ENCODE measurements at places on chromosomes 6 and 20. TPM values are rescaled to one million over a fixed set of nuclear protein-coding genes. Genes with fewer than 3 reads are reported as not detected.
A peak's percentile ranks its signal among the peaks of the same experiment; 100 is the strongest.

- H3K27me3 ChIP-seq: no peaks in the 10 kb centered on the region
- peaks cover 12% of the 10 kb centered on the region for H3K4me1 ChIP-seq
- H3K4me3 ChIP-seq: no peak overlapping the region
- H3K27ac ChIP-seq: no peak overlapping the region
Observed at GRCh38 chr20:3047486-3048419, 1.9 kb downstream of the MRPS26 start.

- H3K27ac ChIP-seq: no peak overlapping the region
- peak overlapping the region; percentile 75 for H3K4me3 ChIP-seq
- no peaks in the 10 kb centered on the region for H3K27me3 ChIP-seq
- no peak for DNase-seq
- H3K36me3 ChIP-seq: no peaks in the 10 kb centered on the region
- no peaks in the 10 kb centered on the region for H3K4me1 ChIP-seq
Observed at GRCh38 chr20:3981132-3981452, 34.3 kb downstream of the RNF24 start.

DNA sequence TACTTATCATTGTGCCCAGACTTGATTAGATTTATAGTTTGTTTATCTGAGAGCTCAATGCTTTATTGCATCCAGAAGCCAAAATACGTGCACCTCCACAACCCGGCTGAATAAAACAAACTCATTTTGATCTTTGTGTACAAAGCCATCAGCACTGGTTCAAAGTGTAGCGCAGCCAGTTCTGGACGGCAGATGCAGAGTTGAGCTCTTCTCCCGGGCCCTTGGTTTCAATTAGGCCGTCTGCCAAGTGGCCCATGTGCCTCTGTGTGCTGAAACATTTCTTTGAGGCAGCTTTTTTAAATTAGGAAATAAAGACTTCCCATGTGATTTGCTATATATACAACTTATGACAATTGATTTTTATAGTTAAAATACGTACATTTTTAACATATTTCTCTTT is 96.2 kb upstream of the RSPO3 start:
- H3K4me1 ChIP-seq: no peaks in the 10 kb centered on the region
- H3K27ac ChIP-seq: no peak overlapping the region
- no peak overlapping the region for H3K4me3 ChIP-seq
- no peaks in the 10 kb centered on the region for H3K27me3 ChIP-seq
- no peak for DNase-seq

The PSORS1C1 gene
- total RNA-seq: 3.6 TPM

GRCh38 chr20:57856658-57857057 is 146.8 kb upstream of the PMEPA1 start:
- no peaks in the 10 kb centered on the region for H3K36me3 ChIP-seq
- H3K27ac ChIP-seq: no peak overlapping the region
- H3K4me1 ChIP-seq: no peaks in the 10 kb centered on the region
- no peaks in the 10 kb centered on the region for H3K27me3 ChIP-seq

- no peaks in the 10 kb centered on the region for H3K36me3 ChIP-seq
- H3K27me3 ChIP-seq: no peaks in the 10 kb centered on the region
- H3K4me1 ChIP-seq: no peaks in the 10 kb centered on the region
- no peak for DNase-seq
- H3K27ac ChIP-seq: no peak overlapping the region
Observed at GRCh38 chr6:15864708-15865062, 201.9 kb upstream of the DTNBP1 start.

The HLA-F gene
- 87.8 TPM for total RNA-seq

The DLK2 gene
- 0.50 TPM for total RNA-seq

The TMEM14C gene
- 118 TPM for total RNA-seq

DNA sequence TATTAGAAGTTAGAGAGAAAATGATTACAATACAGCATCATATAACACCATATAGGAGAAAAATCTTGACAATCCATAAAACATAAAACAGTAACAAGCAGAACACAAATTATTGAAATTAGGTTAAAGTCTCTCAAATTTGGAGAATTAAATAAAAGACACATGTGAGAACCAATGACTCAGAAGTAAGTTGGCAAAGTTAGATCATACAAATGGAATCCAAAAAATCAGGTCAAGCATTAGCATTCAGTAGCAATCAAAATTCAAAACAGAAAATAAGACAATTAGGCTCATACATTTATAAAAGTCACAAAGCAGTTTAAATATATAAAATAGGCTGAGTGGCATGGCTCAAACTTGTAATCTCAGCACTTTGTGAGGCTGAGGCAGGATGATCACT is 775.6 kb downstream of the PHF3 start:
- no peak for DNase-seq
- no peaks in the 10 kb centered on the region for H3K36me3 ChIP-seq
- no peak overlapping the region for H3K4me3 ChIP-seq

DNA sequence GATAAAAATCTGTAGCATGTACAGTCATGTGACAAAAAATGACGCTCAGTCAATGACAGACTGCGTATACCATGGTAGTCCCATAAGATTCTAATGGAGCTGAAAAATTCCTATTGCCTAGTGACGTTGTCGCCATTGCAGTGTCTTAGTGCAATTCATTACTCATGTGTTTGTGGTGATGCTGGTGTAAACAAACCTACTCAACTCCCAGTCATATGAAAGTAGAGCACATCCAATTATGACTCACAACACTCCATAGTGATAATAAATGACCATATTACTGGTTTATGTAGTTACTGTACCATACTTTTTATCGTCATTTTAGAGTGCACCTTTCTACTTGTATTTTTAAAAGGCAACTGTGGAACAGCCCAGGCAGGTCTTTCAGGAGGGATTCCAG is 45.0 kb downstream of the TFAP2A start:
- H3K27ac ChIP-seq: no peak overlapping the region
- no peak for DNase-seq
- H3K27me3 ChIP-seq: no peaks in the 10 kb centered on the region
- no peaks in the 10 kb centered on the region for H3K36me3 ChIP-seq

DNA sequence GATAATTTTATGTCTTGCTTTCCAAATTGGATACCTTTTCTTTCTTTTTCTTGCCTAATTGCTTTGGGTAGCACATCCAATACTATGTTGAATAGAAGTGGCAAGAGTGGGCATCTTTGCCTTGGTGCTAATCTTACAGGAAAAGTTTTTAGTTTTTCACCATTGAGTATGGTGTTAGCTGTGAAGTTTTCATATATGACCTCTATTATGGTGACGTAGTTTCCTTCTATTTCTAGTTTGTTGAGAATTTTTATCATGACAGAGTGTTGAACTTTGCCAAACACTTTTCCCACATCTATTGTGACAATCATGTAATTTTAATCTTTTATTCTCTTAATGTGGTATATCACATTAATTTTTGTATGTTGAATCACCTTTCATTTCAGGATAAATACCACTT is 216.1 kb downstream of the LRFN2 start:
- H3K27ac ChIP-seq: no peak overlapping the region
- H3K4me3 ChIP-seq: no peak overlapping the region
- no peaks in the 10 kb centered on the region for H3K27me3 ChIP-seq
- no peak for DNase-seq
- no peaks in the 10 kb centered on the region for H3K4me1 ChIP-seq

DNA sequence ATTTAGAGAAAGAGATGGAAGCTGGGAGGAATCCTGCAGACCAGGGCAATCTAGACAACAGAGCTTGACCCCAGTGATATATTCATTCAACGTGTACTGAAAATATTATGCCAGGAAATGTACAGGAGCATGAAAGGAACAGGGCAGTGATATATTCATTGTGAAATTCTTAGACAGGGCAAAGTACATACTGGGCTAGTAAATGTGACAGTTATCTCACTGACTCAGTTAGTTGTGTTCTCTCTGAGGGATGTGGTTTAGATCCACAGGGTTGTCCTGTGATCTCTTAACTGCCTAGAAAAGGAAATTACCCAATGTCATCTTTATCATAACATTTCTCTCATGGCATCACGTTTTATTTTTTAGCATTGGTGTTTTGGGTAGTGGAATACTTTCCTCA is 891.3 kb downstream of the EYS start:
- no peaks in the 10 kb centered on the region for H3K36me3 ChIP-seq
- no peak for DNase-seq
- no peaks in the 10 kb centered on the region for H3K27me3 ChIP-seq
- H3K4me1 ChIP-seq: no peaks in the 10 kb centered on the region
- no peak overlapping the region for H3K4me3 ChIP-seq

- no peak overlapping the region for H3K27ac ChIP-seq
- no peak overlapping the region for H3K4me3 ChIP-seq
- H3K4me1 ChIP-seq: no peaks in the 10 kb centered on the region
- DNase-seq: no peak
Observed at GRCh38 chr20:24962182-24962492, 13.1 kb downstream of the CST7 start.

The ACSS1 gene
- total RNA-seq: 30.6 TPM

- peak overlapping the region; percentile 51 for H3K4me3 ChIP-seq
- no peaks in the 10 kb centered on the region for H3K4me1 ChIP-seq
- peak; percentile 44 for DNase-seq
- no peak overlapping the region for H3K27ac ChIP-seq
- H3K27me3 ChIP-seq: no peaks in the 10 kb centered on the region
Observed at GRCh38 chr6:26554697-26555504, 16.7 kb downstream of the HMGN4 start.

DNA sequence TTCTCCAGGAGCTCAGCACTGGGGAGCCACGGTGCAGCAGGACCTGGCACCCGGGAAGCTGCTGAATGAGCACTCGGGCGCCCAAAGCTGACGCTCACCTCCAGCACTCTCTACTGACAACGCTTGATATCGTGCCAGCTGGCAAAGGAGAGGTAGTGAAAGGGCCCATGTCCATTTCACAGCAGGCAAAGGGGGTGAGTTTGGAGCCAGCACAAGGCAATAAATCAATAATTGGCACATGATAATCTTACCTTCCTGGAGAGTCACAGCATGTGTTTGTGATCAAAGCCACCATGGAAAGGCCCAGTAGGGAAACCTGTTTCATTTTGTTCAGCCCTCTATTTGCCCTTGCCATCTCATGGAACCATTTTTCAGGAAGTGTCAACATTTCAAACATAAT is 23.3 kb upstream of the SMIM26 start:
- peaks cover 19% of the 10 kb centered on the region for H3K36me3 ChIP-seq
- H3K4me3 ChIP-seq: no peak overlapping the region
- H3K4me1 ChIP-seq: no peaks in the 10 kb centered on the region
- no peaks in the 10 kb centered on the region for H3K27me3 ChIP-seq

DNA sequence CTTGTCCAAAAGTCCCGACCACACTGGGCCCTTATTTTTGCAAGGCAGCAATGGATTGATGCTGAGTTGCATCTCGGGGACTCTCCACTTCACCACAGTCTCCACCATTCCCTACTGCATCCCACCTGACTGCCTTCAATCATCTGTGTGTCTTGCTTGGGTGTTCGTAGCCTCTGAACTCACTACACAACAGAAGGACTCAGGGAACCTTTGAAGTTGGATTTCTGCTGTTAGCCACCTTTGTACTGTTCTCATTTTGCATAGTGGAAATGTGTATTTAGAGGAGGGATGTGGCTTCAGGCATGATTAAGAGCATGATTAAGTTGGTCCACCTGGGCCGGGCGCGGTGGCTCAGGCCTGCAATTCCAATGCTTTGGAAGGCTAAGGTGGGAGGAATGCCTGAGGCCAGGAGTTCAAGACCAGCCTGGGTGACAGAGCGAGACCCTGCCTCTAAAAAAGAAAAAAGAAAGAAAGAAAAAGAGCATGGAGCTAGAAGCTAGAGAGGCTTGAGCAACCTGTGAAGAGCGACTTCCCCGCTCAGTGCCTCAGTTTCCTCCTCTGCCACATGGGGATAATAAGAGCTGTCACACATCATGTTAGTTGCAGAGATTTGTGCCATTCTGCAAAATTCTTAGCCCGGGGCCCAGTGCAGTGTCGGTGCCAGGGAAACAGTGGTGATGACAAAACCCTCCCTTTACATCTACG is 121.3 kb upstream of the PTPN1 start:
- no peak overlapping the region for H3K4me3 ChIP-seq
- no peak for DNase-seq
- H3K36me3 ChIP-seq: no peaks in the 10 kb centered on the region
- no peak overlapping the region for H3K27ac ChIP-seq
- H3K4me1 ChIP-seq: no peaks in the 10 kb centered on the region
- H3K27me3 ChIP-seq: no peaks in the 10 kb centered on the region

The CCM2L gene
- 13.8 TPM for total RNA-seq

The TDP2 gene
- total RNA-seq: 33.0 TPM

DNA sequence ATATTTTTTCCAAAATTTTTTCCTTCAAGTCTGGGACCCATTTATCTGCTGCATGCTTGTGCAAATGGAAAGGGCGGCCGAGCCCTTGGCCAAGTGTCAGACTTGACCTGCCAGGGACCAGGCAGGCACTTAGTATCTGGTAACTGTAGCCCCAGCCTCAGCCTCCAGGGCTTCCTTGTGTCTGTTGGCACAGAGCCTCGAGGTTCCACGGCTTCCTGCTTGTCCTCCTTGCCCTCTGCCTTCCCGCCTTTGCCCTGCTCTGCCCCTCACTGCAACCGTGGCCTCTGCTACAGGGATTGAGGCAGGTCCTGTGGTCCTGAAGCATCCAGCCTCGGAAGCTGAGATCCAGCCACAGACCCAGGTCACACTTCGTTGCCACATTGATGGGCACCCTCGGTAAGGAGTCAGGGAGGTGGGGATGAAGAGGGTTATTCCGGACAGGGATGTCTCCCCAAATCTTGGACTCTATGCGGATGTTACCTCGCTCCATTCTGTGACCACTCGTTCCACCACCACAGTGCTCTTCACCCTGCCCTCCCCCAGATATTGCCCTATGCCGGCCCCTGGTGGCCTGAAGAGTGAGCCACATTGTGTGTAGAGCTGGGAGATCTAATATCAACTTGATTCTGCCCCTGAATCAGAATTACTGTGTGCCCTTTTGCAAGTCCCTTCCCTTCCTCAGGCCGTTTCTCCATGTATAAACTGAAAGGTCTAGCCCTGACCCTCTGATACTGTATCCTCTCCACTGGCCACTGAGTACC is 41.5 kb upstream of the SRF start:
- no peaks in the 10 kb centered on the region for H3K27me3 ChIP-seq
- DNase-seq: peak; percentile 34
- no peaks in the 10 kb centered on the region for H3K36me3 ChIP-seq
- H3K27ac ChIP-seq: no peak overlapping the region
- no peak overlapping the region for H3K4me3 ChIP-seq

DNA sequence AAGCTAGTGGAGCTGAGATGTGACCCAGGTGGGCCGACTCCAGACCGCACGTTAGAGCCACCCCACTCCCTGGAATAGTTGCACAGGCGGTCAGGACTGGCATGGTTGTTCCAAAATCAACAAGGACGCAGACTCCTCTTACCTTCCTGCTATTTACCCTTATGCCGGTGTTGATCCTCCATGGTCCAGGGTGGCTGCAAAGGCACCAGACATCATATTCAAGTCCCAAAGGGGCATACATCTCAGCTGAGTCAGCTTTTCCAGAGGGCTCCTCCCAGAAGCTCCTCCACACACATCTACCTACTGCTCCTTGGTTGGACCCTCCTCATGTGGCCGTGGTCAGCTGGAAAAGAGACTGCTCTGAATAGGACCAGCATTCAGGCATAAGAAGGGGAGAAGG is 112.2 kb downstream of the SYCP2 start:
- no peaks in the 10 kb centered on the region for H3K4me1 ChIP-seq
- no peak overlapping the region for H3K4me3 ChIP-seq
- no peak overlapping the region for H3K27ac ChIP-seq
- no peak for DNase-seq
- H3K36me3 ChIP-seq: no peaks in the 10 kb centered on the region

Measured in kidney (tissue), 22 donors.